ENCODE measurements at places on chromosomes 3 and 15.

DNA sequence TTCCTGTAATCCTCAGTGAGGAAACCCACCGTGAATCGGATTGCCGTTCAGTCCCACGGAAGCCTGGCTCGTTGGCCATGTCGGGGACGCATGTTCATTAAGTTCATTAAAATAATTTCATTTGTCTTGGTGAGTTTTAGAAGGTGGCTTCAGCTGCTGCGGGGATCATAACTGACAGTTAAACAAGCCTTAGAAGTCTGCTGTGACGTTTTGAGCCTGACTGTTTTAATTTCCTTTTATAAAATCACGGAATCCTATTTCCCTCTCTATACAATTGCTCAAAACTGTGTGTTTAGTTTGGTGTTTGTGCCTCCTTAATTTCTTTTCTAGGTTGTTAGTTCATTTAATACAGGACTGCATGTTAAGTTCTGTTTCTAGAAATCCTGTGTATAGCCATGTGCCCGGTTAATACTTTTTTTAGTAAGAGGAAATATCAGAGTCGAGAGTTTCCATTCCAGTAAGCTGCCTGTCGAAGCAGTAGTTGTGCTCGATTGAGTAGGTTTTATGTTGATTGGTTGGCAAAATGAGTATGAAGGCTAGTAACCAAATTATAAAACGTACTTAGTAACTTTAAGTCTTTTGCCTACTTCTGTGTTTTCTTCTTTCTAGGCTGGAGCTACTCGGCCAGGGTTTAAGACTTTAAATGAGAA is 705 bp downstream of the NIPA2 start:
- no peak for DNase-seq

DNA sequence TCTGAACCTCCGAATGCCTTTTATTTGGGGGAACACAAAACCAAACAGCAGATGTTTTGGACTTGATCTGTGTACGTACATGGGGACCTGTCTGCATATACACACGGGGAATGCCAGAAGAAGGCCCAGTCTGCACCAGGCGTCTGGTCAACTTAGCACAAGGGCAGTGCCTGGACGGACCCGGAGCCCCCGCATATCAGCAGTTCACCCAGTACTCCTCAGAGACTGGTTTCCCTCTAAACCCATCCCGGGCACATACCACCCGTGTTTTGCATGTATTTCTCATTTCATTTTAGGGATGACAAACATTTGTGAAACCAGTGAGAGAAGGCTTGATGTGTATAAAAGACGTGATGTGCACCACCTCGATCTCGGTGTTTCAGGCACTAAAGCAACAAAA is 49.7 kb downstream of the KLHL25 start:
- DNase-seq = no peak

DNA sequence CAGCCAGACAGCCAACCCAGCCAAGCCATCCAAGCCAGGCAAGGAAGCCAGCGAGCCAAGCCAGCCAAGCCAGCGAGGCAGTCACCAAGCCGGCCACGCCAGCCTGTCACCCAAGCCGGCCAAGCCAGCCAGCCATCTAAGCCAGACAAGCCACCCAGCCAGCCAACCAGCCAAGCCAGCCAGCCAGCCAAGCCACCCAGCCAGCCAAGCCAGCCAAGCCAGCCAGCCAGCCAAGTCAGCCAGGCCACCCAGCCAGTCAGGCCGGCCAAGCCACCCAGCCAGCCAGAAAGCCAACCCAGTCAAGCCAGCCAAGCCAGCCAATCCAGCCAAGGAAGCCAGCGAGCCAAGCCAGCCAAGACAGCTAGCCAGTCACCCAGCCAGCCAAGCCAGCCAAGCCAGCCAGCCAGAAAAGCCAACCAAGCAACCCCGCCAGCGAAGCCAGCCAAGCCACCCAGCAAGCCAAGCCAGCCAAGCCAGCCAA is 201.2 kb downstream of the GOLGA6L6 start:
- peak; percentile 95 for DNase-seq

DNA sequence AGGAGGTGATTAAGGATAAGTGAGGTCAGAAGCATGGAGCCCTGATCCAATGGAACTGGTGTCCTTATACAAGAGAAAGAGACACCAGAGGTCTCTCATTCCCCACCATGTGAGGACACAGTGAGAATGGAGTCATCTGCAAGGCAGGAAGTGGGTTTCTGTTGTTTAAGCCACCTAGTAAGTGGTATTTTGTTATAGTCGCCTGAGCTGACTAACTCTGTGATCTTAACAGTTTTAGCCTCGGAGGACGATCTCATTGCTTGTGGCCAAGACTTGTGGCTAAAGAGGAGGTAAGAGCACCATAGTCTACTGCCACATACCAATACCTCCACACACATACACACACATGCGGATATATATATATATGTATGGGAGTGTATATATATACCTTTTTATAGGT is 73.8 kb downstream of the MCTP2 start:
- DNase-seq = no peak

GRCh38 chr15:89775815-89776214 is 317 bp upstream of the MESP2 start:
- DNase-seq = no peak

DNA sequence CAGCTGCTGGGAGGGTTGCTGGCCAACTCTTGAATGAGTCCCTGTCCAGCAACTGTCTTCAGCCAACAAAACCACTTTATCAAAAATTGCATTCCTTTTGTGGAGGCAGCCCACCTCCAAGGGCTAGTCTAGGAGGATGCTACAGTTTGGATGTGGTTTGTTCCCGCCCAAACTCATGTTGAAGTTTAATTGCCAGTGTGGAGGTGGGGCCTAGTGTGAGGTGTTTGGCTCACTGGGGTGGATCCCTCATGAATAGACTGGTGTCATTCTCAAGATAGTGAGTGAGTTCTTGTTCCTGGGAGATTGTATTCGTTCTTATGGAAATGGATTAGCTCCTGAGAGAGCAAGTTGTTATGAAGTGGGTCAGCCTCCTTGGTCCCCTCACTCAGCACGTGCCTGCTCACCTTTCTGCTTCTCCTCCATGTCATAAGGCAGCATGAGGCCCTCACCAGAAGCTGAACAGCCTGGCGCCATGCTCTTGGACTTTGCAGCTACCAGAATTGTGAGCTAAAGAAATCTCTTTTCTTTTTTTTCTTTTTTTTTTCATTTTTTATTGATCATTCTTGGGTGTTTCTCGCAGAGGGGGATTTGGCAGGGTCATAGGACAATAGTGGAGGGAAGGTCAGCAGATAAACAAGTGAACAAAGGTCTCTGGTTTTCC is 4.2 kb upstream of the RFC4 start:
- DNase-seq = no peak

DNA sequence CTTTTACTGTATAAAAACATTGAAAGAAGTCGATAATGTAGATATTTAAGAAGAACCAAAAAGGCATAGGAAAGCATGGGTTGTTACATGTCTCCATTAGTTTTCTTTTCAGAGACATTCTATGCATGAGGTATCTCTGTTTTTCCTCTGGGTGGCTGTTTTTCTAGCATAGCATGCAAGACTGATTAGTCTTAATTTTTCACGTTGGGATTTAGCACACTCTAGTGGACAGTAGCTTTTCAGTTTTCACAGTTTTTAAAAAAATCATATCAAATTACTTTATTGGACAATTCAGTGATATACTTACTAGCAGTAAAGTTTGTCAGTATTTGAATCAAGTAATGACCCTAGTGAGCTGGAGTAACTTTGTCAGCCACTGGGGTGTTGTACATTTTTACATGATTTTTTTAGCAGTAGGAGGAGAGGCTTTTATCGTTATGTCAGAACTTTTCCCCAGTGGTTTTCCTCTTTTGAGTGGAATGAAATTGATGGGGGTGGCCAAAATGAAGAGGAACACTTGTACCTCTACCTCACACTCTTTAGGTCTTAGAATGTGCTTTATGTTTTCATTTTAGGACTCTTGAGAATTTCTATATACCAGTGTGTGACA is 57.2 kb downstream of the SEC22A start:
- no peak for DNase-seq

GRCh38 chr15:47506329-47507100 is 210.8 kb upstream of the SEMA6D start:
- no peak for DNase-seq

DNA sequence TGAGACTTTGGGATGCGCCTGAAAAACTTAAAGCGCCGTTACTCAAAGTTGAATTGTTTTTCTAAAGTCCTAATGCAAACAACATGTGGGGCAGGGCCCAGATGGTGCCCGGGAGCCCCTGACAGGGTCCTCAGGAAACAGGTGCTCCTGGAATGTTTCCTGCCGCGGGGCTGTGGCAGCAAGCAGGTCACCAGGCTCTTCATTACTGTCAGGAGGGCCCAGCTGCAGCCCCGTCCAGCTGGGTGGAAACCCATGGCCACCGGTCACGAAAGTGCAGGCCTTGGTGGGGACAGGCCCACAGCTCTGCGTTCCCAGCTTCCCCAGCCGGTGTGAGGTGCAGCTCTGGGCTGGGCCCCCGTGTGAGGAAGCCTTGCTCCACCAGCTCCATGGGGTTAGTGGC is 63.9 kb upstream of the GATA2 start:
- no peak for DNase-seq

DNA sequence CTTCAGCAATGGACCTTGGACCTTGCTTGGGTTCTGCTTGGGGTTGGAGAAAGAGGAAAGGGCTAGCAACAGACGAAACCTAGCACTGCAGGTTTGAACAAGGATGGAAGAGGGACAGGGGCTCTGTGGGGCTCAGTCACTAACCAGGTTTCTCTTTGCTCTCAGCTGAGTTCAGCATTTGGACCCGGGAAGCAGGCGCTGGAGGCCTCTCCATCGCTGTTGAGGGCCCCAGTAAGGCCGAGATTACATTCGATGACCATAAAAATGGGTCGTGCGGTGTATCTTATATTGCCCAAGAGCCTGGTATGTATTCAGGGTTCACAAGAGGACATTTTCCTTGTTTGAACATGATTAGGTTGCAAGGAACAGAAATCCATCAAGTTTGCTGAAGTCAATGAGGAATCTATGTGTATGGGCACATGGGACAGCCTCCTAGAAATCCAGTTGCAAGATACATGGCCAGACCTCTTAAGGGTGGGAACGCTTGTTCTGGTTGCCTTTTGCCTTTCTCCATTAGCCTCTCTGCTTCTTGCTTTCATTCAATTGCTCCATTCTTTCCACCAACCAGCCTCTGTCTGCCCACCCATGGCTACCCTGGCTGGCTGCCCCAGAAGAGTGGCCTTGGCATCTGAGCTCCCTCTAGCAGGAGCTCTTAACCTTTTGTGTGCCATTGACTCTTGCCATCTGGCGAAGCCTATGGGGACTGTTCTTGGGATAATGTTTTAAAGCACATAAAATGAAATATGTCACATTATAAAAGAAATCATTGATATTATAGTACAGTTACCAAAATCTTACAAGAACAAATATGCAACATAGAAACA is 55.9 kb downstream of the DNASE1L3 start:
- DNase-seq = no peak

DNA sequence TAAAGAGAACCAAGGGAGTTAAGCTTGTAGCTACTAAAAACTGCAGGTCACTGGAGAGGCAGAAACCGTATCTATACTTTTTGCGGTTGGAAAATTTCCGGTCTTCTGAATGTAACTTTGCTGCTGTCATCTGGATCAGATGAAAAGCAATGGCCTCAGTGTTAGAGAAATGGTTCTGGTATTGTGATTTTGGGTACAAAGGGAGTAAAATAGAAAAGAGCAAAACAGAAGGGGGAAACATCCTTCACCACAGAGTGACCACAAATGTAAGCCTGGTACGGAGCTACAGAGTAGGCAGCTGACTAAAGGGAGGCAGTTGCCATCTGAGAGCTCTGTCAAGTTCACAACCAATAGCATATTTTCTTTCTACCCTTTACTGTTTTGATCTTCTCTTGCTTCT is 5.6 kb downstream of the CD96 start:
- no peak for DNase-seq

DNA sequence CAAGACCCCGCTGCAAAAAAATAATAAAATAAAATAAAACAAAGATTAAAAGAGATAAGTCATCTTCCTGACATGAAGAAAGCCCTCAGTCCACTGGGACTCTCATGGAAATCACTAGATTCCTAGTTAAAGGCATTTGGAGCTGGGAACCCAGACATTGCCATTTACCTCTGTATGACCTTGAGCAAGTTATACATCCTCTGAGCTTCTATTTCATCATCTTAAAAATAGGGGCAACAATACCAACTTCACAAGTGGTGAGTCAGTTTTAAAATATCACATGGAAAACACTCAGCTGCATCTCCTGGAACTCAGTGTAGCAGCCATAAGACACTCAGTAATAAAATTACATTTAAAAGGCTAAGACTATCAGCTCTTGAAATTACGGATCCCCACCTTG is 334.8 kb downstream of the ERC2 start:
- no peak for DNase-seq

- DNase-seq = no peak
Observed at GRCh38 chr15:51205050-51205975, 110.6 kb upstream of the TNFAIP8L3 start.

DNA sequence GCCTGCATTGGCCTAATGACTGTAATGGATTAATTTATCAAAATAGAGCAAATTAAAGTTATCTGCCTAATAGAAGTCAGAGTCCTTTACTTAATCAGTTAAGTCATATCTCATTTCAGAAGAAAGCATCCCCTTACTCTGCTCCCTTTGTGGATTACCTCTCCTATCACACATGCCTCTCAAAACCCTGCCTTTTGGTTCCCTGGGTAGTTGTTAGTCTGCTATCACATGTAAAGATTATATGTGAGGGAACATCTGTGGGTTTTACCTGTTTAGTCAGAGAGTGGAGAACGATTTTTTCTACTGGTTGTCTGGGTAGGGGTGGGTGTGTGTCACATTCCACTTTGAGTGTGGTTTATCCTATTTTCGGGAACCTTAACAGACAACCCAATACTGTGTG is 16.4 kb downstream of the UBE2E2 start:
- no peak for DNase-seq

DNA sequence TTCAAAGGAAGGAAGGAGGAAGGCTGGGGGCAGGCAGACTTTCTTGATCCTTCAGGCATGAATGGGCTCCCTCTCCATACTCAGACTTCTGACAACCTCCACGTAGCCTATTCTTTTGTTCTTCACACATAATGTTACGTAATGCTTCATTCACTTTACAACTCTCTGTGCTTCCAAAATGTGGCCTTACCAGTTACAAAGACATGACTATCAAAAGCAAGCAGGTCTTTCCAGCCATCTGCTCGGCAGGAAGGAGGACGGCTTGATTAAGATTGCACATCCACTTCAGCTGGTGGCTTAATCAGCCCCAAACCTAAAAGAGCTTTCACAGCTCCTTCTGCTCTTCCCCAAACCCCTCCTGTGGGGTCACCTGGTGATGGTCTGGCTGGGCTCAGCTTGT is 263.2 kb downstream of the XXYLT1 start:
- no peak for DNase-seq

DNA sequence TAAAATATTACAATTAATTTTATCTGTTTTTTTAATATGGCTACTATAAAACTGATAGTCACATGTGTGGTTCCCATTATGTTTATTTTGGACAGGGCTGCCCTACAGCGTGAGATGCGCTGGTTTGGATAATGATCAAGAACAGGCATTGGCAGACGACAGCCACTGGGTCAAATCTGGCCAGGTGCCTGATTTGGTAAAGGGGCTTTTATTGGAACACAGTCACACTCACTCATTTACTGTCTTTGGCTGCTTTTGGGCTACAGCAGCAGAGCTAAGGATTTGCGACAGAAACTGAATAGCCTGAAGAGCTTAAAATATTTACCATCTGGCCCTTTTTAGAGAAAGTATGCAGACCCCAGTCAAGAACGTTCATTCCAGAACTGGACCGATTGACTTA is 724.2 kb upstream of the CFAP20DC start:
- DNase-seq = no peak
